ENCODE measurements at places on chromosomes 1 and 21.

GRCh38 chr1:6888870-6889269 is 103.6 kb downstream of the CAMTA1 start:
- DNase-seq, result no peak

- no peak for DNase-seq
Observed at GRCh38 chr1:247496581-247497285, 38.8 kb upstream of the OR2B11 start.

- DNase-seq, result no peak
Observed at GRCh38 chr1:935751-936231, 12.1 kb downstream of the SAMD11 start.

- no peak for DNase-seq
Observed at GRCh38 chr1:116168277-116169032, 57.3 kb downstream of the MAB21L3 start.

- no peak for DNase-seq
Observed at GRCh38 chr1:230000493-230001184, 66.4 kb upstream of the GALNT2 start.

- no peak for DNase-seq
Observed at GRCh38 chr1:201470581-201470980, 1.6 kb upstream of the PHLDA3 start.

DNA sequence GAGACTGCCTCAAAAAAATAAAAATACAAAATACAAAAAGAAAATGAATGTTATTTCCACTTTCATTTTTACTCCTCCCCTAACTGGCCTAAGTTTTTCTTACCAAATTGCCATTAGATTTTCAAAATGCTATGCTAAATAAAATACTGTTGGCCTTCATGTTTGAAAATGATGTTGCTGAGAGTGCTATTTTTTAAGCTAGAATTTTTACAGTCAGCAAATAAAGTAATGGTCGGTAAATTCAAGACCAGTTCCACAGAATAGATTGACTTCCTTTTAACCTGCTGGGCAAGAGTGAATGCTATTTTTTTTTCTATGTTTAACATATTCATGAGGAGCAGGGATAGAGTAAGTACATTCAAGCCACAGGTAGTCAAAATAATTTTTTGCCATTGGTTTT is 31.7 kb downstream of the ZNF281 start:
- DNase-seq, result no peak

DNA sequence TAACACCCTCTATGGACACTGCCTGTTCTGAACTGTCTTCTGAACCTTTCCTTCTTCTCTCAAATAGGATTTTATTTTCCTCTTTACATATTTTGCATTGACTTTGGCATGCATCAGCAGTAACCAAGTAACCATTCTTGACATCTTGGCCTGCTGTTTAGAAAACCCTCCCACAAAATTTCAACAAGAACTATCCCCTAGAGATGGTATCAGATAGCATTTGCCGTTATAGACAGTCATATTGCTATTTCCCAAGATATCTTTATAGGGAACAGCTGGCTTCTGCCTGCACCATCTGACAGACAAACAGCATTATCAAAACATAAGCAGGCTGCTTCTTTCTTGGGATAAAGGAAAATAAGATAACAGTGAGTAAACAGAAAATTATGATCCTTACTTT is 54.7 kb downstream of the LHX8 start:
- DNase-seq, result no peak

DNA sequence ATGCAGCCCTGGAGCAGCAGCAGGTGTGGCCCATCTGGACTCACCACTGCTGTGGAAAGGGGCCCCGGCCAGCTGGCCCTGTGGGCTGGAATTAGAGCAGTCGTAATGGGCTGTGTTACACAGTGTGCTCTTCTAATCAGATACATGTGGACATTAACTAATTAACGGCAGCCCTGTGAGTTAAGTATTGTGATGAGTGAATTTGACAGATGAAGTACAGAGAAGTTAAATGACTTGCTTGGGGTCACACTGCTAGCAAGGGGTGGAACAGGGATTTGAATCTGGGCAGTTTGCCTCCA is 58.6 kb downstream of the MDM4 start:
- no peak for DNase-seq

DNA sequence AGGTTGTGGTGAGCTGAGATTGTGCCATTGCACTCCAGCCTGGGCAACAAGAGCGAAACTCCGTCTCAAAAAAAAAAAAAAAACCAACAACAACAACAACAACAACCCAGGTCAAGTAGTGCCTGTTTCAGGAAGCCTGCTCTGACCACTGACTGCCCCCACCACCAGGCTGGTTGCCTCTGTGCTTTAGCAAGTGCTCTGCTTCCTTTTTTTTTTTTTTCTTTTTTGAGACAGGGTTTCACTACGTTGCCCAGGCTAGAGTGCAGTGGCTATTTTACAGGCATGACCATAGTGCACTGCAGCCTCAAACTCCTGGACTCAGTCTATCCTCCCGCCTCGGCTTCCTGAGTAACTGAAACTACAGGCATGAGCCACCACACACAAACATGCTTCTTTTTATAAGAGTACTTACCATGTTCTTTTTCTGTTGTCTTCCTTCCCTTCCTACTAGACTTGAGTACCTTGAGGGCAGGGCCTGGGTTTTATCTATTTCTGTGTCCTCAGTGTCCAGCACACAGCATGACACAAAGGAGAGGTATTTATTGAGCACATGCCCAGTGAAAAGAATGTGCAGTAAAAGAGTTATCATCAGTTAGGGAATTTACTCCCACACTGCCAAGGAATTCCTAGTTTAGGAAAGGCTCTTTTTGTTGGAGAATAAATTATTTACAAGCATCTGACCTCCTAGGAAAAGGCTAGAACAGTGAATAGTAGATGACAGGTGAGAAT is 9.9 kb upstream of the COA7 start:
- no peak for DNase-seq

GRCh38 chr1:105785021-105785420 is 1271.5 kb upstream of the PRMT6 start:
- DNase-seq, result no peak

DNA sequence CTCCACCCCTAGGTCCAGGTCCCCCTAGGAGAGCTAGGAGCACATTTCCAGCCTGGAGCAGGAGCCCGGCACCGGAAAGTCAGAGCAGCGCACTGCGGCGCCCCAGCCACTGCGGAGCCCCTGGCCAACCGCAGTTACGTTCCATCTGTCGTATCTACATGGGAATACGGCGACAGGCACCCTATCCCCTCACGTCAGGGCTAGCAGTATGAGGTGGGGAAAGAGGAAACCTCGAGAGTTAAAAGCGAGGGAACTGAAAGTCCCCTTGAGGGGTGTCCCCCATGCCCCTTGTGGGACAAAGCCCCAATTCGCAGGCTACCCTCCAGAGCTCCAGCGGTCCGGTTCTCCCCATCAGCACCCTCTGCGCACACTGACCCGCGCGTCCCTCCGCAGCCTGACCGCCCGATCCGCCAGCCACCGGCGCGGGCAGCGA is 995 bp downstream of the COLGALT2 start:
- DNase-seq, result no peak

DNA sequence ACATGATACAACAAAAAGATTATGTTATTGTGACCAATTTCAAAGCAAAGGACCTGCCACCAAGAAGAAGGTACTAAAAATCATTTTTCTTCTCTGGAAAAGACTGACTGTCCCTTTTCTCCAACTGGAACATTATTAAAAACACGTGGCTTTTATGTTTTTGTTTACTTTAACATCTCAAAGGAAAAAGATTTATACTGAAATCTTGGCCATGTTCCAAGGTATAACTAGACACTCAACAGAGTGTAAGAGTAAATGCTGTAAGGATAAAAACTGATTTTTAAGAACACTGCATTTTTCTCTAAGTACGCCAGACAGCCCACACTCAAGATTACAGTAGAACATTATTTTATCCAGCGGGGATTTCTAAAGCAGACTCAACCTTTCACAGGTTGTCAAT is 62.1 kb downstream of the BRWD1 start:
- DNase-seq, result no peak

GRCh38 chr1:3219005-3219790 is 150.2 kb downstream of the PRDM16 start:
- no peak for DNase-seq

GRCh38 chr1:18322368-18323032 is 158.2 kb upstream of the KLHDC7A start:
- DNase-seq, result no peak

GRCh38 chr1:155499953-155500639 is 62.5 kb downstream of the ASH1L start:
- DNase-seq, result no peak

DNA sequence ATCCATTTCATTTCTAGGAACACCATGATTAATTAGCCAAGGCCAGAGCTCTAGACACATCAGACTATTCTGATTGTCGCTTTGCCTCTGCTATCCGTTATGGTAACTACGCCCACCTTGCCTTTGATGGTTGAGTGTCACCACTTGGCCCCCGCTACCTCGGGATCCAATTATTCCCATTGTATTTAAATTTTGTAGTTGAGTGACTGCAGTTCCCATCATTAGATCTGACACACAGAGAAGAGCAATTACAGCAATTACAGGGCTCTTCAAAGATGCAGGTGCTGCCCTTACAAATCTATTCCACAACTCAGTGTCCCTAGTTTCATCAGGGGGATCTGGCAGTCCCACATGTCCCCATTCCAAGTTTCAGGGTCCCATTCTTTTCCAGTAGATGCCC is 44.9 kb upstream of the ABCA4 start:
- no peak for DNase-seq

GRCh38 chr1:13794231-13795187 is 94.5 kb downstream of the PRDM2 start:
- DNase-seq, result no peak

DNA sequence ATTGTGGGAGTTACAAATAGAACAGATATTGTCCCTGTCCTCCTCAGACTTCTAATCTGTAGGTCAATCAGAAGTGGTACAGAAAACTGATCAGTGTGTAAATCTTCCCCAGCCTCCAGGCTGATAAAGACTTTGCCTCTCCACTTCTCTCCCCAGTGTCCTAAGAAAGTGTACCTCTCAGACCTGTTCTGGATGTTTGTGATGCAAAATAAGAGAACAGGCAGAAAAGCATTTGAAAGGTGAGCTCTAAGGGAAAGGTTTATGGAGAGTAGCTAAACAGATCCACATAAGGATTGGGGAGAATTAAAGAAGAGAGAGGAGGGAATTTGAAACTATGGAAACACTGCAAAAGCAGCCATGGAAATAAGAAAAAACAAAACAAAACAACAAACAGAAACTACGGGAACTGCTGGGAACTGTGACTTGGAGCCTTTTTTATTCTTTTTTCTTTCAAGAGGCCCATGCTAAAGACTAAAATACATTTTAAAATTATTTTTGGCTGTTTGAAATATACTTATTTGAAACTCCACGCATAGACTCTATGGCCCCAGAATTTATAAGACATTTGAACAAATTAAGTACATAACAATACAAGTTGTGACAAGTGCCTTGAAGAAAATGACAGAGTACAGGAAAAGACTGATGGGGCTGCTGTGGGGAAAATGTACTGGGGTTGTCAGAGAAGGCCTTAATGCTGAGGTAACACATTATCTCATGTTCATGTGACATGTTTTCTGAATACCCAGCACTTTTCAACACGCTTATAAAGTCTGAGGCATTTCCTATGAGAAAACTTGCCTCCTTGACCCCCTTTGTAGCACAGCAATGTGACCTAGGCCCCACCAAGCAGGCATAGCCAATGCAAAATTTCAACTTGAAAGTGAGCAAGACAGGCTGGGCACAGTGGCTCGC is 51.2 kb downstream of the TRAF5 start:
- no peak for DNase-seq

GRCh38 chr1:21855257-21856096 is 43.4 kb downstream of the LDLRAD2 start:
- DNase-seq, result no peak

All from RKO (cell line).